ENCODE measurements at places on chromosomes 2 and 18.

DNA sequence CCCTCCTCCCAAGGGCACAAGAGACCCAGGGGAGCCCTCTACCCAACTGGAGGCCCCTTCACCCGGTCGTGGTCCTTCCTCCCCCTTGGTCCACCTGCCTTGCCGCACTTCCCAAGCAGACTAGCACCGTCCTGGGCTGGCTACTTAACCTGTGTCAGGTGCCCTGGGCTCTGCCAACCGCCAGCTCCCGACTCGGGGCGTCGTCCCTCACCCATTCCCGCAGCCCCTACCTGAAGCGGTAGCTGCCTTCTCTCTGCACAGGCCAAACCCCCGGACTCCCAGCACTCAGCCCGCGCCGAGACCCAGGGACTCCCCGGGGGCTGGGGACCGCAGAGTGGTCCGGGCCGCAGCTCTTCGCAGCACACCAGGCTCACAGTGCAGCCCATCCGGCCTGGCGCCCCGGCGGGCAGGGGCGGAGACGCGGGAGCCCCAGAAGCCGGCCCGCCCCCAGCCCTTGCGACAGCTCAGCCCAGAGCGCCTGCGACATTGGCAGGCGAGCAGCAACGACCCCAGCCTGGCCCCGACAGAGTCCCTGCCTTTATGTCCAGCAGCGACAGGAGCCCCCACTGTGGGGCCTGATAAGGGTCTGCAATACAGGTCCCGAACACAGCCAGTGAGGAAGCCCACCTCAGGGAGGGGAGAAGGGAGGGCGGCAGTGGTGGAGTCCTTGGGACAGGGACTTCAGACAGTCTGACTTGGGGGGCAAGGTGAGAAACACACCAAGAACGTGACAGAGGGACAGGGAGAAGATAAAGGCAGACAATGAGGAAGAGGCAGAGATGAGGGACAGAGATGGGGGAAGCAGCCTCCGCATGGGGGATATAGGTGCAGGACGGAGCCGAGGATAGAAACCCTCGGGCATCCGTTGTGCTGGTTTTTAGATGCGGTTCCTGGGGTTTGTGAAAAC is 31.0 kb upstream of the TNS1 start:
- DNase-seq: no peak

DNA sequence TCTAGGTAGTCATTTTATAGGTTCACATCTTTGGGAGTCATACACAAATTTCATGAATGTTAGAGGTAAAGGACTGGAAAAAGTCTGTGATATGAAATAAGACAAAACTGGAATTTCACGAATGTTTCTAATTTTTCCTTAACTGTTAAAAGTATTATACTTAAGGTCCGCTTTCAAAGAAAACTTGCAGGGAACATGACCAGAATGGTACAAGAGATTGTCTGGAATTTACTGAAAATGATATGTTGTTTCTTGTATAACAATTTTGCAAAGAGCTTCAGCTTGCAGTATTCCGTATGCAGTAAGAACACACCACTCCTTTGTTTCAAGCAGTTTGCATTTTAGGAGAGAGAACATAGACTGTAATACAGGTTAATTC is 1.6 kb downstream of the DDX1 start:
- DNase-seq: no peak

- no peak for DNase-seq
Observed at GRCh38 chr2:48240912-48241311, 289.0 kb upstream of the STON1 start.

DNA sequence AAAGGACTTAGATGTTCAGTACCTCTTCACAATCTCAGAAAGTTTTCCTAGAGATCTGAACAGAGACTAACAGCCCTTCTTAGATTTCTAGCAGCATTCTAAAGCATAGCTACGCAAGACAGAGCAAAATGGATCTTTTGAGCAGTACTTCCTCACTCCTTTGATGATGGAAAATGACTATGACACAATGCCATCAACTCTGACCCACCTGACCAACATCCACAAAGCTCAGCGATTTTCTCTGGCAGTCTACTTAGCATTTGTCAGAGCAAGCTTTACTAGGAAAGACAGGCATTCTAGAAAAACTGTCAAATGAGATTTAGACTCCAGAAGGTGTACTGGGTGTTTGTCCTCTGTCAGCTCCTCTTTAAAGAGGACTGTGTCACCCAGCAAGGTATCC is 180.9 kb upstream of the ACVR2A start:
- no peak for DNase-seq

GRCh38 chr18:54957296-54957832 is 1.9 kb downstream of the CCDC68 start:
- DNase-seq: no peak

DNA sequence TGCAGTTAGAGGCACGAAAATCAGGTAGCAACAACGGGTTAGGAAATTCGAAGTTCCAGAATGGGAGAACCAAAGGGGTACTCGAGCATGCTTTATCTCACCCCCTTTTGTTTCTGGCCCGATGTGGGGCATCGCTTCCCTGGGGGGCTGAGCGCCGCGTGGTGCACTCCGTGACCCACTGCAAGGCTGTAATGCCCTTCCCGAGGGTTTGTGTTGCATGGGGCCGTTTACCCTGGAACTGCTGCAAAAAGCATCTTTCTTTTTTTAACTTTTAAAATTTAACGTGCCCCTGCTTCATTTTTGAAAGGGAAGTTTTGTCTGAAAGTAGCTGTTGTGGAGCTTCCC is 4.8 kb downstream of the GDF7 start:
- DNase-seq: no peak

GRCh38 chr2:227241005-227241404 is 76.6 kb downstream of the COL4A3 start:
- DNase-seq: no peak

- no peak for DNase-seq
Observed at GRCh38 chr2:154381931-154382794, 316.3 kb upstream of the KCNJ3 start.

DNA sequence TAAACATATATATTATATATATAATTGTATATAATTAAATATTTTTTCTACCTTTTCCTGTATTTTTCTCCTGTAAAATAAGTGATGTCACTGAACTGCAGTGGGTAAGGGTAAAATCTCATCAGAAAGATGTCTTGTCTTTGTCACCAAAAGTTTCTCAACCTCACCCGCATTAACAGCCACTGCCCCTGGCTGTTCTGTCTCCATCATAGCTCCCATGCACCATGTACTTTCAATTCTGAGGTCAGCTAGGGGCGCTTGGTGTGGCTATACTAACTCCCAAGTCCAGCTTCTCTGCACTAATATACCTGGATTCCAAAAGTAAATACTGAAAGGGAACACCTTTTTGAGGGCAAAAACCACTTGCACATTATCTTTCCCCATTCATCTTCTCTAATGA is 46.6 kb downstream of the MAP2 start:
- no peak for DNase-seq

DNA sequence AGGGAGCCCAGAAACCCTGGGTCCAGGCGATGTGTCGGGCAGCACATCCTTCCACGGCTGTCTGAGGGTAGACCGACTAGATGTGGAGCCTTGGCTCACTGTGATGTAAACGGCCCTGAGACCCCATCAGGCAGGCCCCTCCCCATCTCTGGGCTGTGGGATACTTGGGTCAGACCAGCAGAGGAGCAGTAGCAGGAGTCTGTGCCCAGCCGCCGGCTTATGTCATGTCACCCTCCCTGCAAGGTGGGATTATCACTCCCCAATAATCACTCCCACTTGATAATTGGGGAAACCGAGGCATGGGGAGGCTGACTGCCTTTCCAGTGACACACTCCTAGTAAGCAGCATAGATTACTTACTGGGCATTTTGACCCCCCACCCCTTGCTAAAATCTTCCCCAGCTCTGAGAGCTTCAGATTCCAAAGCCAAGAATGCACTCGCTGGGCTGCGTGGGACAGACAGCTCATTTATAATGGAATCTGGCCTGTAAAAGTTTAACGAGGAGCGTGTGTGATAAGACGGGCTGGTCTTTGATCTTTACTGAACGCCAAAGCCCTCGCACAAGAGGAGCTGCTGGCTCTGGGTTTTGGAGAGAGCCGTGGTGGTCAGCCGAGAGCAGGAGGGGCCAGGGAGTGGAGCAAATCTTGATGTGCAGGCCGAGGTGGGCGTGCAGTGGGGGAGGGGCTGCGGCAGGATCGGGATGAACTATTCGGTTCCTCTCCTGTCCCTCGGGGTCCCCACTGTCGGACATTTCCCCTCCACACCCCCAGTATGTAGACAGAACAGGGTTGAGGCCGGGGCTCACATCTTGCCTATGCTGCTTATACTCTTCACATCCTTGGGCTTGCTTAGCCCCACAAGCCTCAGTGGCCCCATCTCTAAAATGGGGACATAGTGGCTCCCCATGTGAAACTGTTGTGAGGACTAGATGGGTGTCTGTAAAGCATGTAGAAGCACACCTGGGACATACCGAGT is 200.0 kb downstream of the GLI2 start:
- no peak for DNase-seq

DNA sequence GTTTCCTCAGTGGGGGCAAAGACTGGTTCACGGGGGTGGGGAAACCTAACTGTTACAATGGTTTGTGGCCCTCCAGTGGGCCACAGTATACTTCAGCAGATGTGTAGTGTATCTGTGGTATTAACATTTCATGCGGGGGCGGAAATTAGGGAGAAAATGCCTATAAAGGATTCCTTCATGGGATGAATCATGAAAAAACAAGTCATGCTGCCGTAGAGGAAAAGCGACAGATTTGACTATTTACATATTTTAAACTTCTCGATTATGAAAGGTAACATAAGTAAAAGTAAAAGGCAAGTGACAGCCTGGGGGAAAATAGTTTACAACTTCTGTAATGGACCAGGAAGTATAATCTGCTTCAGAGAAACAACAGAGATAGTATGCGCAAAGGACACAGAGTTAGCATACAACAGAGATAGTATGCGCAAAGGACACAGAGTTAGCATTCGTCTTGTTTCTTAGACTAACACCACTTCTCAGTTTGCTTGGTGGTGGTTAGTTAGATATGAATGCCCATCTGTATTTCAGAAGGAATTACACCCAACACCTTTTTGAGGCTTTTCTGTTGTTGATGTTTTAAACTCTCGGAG is 41.1 kb downstream of the MRPS9 start:
- DNase-seq: no peak

- no peak for DNase-seq
Observed at GRCh38 chr2:191845876-191846514, 893 bp downstream of the CAVIN2 start.

DNA sequence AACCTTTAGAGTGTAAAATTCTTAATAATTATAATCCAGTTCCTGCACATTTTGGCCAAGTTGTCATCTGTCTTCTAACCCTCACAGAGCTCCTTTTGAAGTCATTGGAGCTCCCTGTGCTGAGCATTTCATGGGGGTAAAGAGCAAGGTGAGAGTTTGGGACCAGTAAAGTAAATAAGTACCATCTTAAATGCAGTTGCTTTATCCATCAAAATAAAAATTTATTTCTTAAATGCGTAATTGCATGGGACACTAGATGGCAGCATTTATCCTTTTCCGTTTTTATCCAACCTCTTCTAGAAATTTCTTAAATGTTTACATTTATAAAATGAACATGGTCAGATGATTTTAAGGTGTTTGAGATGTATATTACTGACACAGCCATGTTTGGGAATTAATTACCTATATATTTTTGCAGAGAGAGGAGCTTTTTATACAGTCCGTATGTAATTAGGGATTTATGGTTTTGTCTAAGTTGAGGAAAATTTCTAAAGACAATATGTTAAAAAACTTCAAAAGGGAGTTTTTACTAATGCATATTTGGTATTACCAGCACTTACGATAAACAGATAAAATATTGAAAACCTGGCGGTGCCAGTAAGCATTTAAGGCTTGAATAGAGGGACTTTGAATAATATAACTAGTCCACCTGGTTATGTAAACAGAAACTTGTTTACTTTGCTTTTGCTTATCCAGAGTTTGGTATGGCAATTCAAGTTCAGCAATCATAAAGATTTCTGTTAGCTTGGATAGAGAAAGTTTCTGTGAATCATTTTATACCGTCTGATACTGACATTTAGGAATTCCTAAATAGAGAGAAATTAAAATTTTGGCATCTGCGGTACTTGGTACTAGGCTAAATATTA is 54.5 kb downstream of the ACSL3 start:
- DNase-seq: no peak

DNA sequence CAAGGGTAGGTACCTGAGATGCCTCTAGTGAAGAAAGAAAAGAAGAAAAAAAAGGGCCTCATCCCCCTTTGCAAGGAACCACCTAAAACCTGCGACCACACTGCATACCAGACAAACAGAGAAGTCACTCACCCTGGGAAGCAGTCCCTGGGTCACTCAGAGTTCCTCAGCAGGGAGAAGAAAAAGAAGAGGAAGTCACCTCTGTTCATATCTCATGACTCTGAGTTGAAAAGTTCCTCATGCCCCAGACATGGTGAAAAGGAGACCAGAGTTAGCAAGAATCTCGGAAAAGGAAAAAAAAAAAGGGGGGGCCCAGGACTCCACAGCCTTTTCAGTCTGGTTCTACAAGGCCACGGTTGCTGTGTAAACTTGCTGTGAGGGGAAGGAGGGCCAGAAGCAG is 478.4 kb upstream of the NRXN1 start:
- no peak for DNase-seq
